ENCODE measurements at places on chromosomes 4 and X.

DNA sequence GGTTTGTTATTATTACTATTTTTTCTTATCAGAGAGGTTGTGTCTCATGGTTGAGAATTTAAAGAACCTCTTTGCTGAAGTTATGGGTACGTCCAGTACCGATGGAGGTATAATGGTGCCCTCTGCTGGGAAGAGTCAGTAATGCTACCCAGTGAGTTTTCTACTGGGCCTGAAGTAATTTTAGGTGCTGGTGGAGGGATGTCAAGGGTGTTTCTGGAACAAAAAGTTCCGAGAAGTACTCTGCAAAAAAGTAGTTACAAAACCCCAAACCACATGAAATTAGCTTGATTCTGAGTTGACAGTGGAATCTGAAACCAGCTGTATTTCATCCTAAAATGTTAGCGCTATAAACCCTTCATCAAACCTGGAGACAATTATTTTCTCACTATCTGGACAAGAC is 102.5 kb upstream of the MID1 start:
- peak; percentile 41 for DNase-seq

- no peak for DNase-seq
Measured at GRCh38 chr4:181213551-181213950, 1029.7 kb upstream of the TENM3 start.

DNA sequence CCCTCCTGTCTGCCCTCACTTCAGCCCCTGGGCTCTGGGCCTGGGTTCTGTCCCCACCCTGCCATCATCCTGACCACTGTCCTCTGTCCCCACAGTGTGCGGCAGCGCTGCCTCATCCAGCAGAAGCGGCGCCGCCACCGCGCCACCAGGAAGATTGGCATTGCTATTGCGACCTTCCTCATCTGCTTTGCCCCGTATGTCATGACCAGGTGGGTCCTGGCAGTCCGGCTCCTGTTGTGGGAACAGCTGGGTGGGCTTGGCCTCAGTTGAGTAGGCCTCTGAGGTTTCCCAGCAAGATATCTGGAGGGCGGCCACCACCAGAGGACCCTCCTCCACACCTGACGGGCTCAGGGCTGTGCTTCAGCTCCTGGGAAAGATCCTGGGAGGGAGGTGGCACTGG is 2.2 kb downstream of the GPR78 start:
- no peak for DNase-seq

DNA sequence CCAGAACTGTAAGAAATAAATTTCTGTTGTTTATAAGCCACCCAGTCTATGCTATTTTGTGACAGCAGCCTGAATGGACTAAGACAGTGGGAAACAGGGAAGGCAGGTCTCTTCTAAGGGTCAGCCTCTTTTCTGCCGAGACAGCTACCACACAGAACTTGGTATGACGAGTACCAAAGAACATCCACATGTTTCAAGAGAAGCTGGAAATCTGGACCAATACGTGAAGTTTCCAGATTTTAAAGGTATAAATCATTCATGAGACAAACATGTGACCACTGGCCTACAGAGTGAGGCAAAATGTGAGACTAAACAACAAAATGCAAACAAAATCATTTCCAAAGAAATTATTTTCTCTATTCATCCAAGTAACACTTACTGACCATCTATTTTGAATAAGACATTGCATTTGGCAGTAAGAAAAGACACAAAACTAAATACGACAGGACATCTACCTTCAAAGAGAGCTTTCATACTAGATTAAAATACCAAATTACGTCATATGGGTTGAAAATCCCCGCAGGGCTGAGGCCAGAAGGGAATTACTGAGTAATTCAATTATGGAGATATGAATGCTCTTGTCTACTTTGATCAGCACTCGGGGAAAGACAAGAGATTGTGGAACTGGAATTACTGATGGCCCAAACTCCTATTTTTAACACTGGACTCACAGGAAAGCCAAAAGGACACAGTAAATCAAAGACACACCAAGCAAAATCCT is 7.2 kb downstream of the SCARB2 start:
- DNase-seq = no peak

- DNase-seq = no peak
Measured at GRCh38 chrX:52923781-52924241, 26.7 kb downstream of the FAM156B start.

- DNase-seq = no peak
Measured at GRCh38 chrX:8043546-8043945, 116.3 kb upstream of the PNPLA4 start.

DNA sequence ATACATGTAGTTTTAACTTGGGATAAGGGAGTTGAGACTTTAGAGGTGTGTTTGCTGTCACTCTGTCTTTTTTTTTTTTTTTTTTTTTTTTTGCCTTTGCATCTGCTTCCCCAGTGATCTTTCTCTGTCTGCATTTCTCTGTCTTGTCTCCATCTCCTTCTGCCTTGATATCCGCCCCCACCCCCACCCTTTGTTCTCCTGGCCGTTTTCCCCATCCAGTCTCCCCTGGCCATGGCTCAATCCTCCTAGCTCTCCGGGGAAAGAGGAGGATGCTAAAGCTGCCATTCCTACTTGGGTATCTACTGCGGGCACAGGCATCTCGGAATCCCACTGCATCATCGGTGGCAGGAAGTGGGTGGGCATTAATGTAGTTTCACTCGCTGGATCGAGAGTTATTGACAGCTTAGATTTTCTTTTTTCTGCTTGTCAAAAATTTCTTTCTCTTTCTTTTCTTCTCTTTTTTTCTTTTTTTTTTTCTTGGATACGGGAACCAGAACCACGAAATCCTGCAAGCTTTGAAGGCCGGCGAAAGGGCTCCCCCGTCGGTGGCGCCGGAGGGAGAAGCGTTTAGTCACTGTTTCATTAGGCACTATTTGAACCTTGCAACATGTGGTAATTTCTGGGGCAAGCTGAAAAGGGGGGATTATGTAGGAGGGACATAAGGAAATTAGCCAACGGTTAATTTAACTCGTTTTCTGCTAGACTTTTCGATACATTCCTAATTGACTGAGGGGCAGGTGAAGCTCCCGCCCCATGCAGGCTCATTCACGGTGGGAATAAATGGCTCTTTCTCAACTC is 8.2 kb downstream of the GSX2 start:
- DNase-seq = no peak

GRCh38 chr4:77036206-77036605 is 39.6 kb downstream of the CCNI start:
- DNase-seq = no peak

- peak; percentile 57 for DNase-seq
Measured at GRCh38 chr4:139099366-139099982, 77.5 kb downstream of the ELF2 start.

DNA sequence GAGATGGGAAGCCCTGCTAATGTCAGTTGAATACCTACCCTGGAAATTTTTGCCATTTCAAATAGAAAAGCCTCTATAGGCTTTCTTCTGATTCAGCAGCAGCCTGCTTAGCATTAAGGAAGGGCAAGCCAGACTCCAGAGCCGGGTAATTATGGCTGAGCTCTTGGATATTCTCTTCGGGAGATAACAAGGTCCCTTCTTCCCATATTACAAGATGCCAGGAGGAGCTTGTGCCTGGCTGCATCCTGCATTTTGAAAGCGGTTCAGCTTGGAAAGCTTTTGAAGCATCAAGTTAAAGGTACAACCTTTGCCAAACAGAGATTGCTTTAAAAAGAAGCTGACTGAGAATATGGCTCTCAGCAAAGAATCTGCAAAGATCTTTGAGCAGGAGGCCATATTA is 399.6 kb upstream of the RPS6KA3 start:
- peak; percentile 3 for DNase-seq

DNA sequence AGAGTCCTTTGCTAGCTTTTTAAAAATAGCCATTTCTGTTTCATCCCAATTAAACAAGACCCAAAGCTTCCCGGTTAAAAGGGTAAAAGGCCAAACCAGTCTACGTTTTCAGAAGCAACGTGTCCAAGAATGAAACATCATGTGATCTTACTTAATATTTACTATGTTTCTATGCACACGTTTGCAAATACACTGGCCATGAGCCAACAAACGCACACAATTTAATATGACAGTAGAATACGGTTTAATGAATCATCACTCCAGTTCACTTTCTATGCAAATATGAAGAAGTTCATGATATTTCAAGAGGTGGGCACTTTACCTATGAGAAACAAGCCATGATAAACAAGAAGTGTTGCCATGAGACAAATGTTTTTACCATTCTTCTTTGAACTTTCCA is 4.3 kb downstream of the NR0B1 start:
- DNase-seq = no peak

DNA sequence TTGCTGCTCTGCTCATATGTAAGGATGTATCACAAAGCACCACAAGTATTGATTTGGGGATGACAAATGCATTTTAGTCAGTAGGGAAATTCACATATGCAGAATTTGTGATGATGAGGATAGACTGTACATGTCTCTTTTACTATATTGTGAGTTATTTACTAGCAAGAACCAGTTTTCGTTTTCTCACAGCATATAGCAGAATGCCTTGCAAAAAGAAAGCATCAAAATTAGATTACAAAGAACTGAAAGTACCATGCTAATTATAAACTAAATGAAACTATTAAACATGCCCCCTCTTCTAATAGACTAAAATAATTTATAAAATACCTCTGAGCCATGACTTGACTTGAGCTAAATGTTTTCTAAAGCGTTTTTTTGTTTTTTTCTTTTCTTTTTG is 20.1 kb downstream of the TNIP3 start:
- DNase-seq = no peak

- no peak for DNase-seq
Measured at GRCh38 chr4:113845138-113845537, 83.6 kb upstream of the CAMK2D start.

DNA sequence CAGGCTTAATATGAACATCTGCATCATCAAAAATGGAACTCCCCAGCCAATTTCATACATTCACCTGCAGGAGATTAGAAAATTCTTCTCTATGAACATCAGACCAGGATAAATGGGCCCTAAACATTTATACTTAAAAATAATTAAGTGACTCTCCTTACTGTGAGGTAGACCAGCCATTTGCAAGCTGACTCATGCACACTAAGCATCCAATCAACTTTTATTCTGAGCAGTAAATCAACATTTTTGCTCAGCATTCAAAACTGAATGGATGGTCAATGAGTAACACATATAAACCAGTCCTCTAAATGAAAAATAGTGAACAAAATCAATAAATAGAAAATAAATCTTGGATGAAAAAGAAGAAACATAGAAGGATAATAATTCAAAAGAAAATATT is 19.9 kb upstream of the PCDH10 start:
- DNase-seq = no peak

DNA sequence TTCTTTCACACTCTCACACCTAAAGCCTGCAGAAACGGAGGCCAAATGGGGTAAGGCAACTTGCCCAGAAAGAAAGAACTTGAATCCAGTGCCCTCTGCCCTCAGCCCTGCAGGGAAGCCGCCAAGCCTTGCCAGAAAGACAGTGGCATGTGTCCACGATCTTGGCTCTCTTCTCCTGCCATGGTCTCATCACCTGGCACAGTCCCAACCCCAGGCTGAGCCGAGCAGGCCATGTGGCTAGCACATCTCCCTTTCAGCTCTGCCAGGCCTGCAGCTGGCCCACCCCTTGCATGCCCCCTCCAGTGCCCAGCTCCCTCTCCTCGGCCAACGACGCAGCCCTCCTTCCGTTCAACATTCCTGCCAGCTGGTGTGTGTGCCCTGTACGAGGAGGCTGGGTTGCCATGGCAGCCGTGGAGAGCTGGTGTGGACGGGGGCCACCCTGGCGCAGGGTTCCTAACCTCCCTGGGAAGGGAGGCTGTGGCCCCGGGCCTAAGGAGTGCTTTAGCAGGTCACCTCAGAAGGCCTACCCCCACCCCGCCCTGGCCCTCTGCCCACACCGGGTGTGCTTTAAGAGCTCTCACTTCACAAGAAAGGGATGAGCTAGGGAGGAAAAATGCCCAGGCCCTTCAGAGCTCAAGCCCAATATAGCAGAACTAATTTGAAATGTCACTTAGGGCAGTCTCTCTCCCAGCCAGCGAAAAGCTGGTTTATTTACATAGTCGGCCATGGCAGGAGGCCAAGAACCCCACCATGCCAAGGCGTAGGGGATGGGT is 73.0 kb upstream of the PJA1 start:
- peak; percentile 93 for DNase-seq

DNA sequence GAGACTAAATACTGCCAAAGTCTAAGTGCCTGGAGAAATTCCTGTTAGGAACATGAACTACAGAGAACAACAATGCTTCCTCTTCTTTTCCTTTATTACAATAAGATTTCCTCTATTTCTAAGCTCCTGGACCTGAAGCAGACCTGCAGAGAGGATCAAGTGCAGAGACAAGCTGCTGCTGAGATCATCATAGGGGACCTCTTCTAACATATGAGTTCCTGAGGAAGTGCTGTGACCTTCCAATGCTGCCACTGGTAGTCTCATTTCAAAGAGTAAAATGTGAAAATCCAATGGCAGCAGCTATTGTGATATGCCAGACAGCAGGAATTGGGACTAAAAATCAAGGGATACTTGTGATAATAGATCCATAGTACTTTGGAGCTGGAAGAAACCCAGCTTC is 28.0 kb downstream of the CCNG2 start:
- no peak for DNase-seq

- peak; percentile 26 for DNase-seq
Measured at GRCh38 chrX:107118322-107119147, at the start of gene RBM41. Gene RBM41, minus strand, starts transcription at chrX:107118822. Its CDS starts 49 bp downstream, at chrX:107118773.

DNA sequence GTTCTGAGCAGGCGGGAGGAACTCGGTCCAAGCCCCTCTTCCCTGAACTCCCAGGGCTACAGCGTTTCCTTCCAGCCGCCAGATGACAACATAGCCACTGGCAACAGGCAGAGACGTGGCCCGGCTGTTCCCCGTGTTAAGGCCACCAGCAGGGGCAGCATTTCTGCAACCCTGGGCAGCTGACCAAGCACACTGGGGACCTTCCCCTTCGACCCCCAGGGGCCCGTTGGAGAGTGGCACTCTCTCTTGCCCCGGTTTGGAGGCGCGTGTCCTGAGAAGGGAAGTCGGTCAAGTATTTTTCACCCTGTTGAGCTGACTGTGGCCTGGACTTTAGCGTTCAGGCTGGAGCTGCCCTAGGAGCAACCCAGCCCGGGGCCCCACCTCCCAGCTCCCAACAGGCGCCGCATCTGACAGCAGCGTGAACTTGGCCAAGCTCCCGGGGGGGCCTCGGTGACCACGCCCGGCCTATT is 37.6 kb downstream of the ZBTB49 start:
- no peak for DNase-seq

DNA sequence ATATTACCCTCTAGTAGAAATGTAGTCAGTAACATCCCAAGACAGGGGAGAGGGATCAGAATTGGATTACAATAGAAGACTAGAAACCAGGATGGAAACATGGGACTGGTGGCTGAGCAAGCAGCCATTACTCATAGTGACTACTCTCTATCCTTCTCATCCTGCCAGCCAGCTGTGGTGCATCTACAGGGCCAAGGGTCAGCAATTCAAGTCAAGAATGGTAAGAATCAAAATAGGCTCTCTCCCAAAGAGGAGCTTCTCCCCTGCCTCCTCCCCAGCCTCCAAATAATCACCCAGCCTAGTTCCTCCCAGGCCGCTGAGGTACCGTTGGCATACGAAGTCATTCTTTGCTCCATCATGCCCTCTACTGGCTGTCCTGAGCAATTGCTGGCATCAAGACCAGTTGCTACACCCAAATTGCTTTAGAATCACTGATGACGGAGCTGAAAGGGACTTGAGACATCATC is 19.4 kb downstream of the AWAT2 start:
- peak; percentile 64 for DNase-seq

GRCh38 chr4:24496597-24496996 is 87.8 kb downstream of the DHX15 start:
- DNase-seq = no peak

- no peak for DNase-seq
Measured at GRCh38 chrX:47158131-47158530, 13.1 kb downstream of the RBM10 start.

GRCh38 chrX:130915302-130915701 is 12.3 kb upstream of the ENOX2 start:
- DNase-seq = no peak

GRCh38 chr4:177235026-177235425 is 74.6 kb upstream of the NEIL3 start:
- no peak for DNase-seq
